Mesangial cell (primary cell): ENCODE measurements at places on chromosomes 4 and X. TPM values are rescaled to one million over a fixed set of nuclear protein-coding genes. Genes with fewer than 3 reads are reported as not detected.

TSPAN6 gene
- total RNA-seq, result 15.6 and 30.6 TPM in 2 replicates

FAM236B gene
- not detected in 2 replicates for total RNA-seq

NDST3 gene
- 0.16 and 0.76 TPM in 2 replicates for total RNA-seq

XG gene
- not detected in 2 replicates for total RNA-seq

RHOXF2B gene
- not detected in 2 replicates for total RNA-seq

UTP3 gene
- 11.4 and 11.9 TPM in 2 replicates for total RNA-seq

CPEB2 gene
- 2.9 and 7.0 TPM in 2 replicates for total RNA-seq

JADE3 gene
- 4.6 and 7.6 TPM in 2 replicates for total RNA-seq

MPP1 gene
- total RNA-seq, result 14.2 and 15.2 TPM in 2 replicates

ODAPH gene
- 0.38 and 2.1 TPM in 2 replicates for total RNA-seq

ZCCHC12 gene
- total RNA-seq, result 0.13 TPM in 1 of 2 replicates, not detected in the other
